ENCODE measurements at places on chromosomes 11 and 22. TPM values are rescaled to one million over a fixed set of nuclear protein-coding genes. Genes with fewer than 3 reads are reported as not detected.

Gene IGSF22
- total RNA-seq: not detected

Gene UQCR10
- total RNA-seq: 144 TPM

GRCh38 chr11:71489311-71490043, 36.5 kb downstream of the NADSYN1 start:
- H3K36me3 ChIP-seq: no peaks in the 10 kb centered on the region
- H3K4me1 ChIP-seq: no peaks in the 10 kb centered on the region
- H3K27ac ChIP-seq: no peak overlapping the region
- no peak for DNase-seq
- H3K27me3 ChIP-seq: no peaks in the 10 kb centered on the region
- no peak overlapping the region for H3K4me3 ChIP-seq

- H3K27me3 ChIP-seq: no peaks in the 10 kb centered on the region
- H3K4me3 ChIP-seq: no peak overlapping the region
- DNase-seq: no peak
- H3K36me3 ChIP-seq: no peaks in the 10 kb centered on the region
- no peak overlapping the region for H3K27ac ChIP-seq
Measured at GRCh38 chr11:110182886-110183285, 89.7 kb downstream of the ZC3H12C start.

- H3K4me3 ChIP-seq: no peak overlapping the region
- peaks cover 26% of the 10 kb centered on the region for H3K4me1 ChIP-seq
- H3K27ac ChIP-seq: no peak overlapping the region
- no peaks in the 10 kb centered on the region for H3K27me3 ChIP-seq
- no peaks in the 10 kb centered on the region for H3K36me3 ChIP-seq
Measured at GRCh38 chr11:8814923-8815240, 96.1 kb upstream of the AKIP1 start.

Gene GLYAT
- total RNA-seq: not detected

Gene ZNF214
- total RNA-seq: 1.7 TPM

Gene PGA4
- total RNA-seq: not detected

- H3K4me3 ChIP-seq: no peak overlapping the region
- H3K36me3 ChIP-seq: no peaks in the 10 kb centered on the region
- no peaks in the 10 kb centered on the region for H3K4me1 ChIP-seq
- no peak overlapping the region for H3K27ac ChIP-seq
- no peak for DNase-seq
Measured at GRCh38 chr11:57124917-57125316, 56.8 kb upstream of the LRRC55 start.

Gene NNMT
- 413 TPM for total RNA-seq

GRCh38 chr11:31813391-31814175, 2.5 kb upstream of the PAX6 start:
- no peak overlapping the region for H3K27ac ChIP-seq
- H3K27me3 ChIP-seq: peaks cover 99% of the 10 kb centered on the region
- peak overlapping the region; percentile 52 for H3K4me3 ChIP-seq

- no peak overlapping the region for H3K27ac ChIP-seq
- no peaks in the 10 kb centered on the region for H3K36me3 ChIP-seq
- H3K27me3 ChIP-seq: no peaks in the 10 kb centered on the region
- no peak overlapping the region for H3K4me3 ChIP-seq
- no peaks in the 10 kb centered on the region for H3K4me1 ChIP-seq
Measured at GRCh38 chr11:69215784-69216415, 60.2 kb downstream of the SMIM38 start.

DNA sequence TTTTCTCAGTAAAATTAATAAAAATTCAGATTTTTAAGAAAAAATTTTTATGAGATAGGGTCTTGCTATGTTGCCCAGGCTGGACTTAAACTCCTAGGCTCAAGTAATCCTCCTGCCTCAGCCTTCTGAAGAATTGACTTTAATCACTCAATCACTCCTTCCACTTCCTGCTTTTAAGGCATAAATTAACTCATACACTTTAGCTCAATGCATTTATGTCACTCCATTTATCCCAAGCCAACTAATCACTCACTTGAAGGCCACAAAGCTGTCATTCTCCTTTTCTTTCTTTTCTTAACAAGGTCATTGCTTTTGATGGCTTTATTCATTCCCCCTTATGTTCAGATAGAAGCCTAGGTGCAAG, 877 bp downstream of the ALG9 start:
- no peaks in the 10 kb centered on the region for H3K4me1 ChIP-seq
- H3K36me3 ChIP-seq: peaks cover 29% of the 10 kb centered on the region
- H3K27ac ChIP-seq: peak overlapping the region; percentile 93
- no peak for DNase-seq
- peak overlapping the region; percentile 100 for H3K4me3 ChIP-seq

Gene TPP1
- total RNA-seq: 151 TPM

DNA sequence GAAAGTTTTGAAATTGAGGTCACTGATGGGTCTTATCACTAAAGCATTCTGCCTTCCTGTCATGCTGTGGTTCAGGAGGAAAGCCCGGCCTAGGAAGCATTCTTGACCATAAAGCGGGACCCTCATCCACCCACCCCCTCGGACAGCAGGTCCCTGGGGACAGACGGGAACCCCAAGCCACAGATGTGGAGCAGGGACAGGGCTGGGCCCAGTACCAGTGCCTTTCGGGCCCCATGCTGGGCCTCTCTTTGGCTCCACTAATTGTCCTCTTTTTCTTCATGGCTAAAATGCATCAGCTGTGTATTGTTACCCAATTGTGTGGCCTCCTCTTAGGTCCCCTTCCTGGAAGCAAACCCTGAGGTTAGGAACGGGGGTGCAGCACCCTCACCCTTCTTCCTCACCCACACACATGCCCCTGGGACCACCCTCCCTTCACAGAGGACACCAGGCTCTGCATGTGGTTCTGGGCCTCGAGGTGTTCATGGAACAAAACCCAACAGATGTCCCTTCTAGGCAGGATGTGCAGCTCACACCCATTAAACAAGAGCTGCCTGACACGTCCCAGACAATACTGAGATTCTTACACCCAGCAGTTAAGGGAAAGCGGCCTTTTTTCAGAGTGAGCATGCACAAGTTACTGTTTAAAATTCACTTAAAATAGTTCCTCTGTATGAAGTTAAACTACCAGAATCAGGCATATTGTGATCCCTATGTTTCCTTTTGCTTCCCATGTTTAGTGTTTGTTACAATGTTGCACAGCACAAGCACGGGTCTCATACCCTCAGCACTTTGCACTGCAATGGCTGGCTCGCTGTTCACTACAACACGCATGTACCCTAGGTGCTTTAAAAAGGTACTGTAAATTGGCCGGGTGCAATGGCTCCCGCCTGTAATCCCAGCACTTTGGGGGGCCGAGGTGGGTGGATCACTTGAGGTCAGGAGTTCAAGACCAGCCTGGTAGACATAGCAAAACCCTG, 807.6 kb downstream of the BRD1 start:
- no peak for DNase-seq
- H3K27ac ChIP-seq: no peak overlapping the region
- no peaks in the 10 kb centered on the region for H3K27me3 ChIP-seq
- no peaks in the 10 kb centered on the region for H3K4me1 ChIP-seq
- no peak overlapping the region for H3K4me3 ChIP-seq

GRCh38 chr11:10414659-10415058, 40.4 kb upstream of the AMPD3 start:
- H3K4me3 ChIP-seq: no peak overlapping the region
- H3K27me3 ChIP-seq: no peaks in the 10 kb centered on the region
- no peaks in the 10 kb centered on the region for H3K4me1 ChIP-seq
- peak overlapping the region; percentile 46 for H3K27ac ChIP-seq
- no peak for DNase-seq
- no peaks in the 10 kb centered on the region for H3K36me3 ChIP-seq

DNA sequence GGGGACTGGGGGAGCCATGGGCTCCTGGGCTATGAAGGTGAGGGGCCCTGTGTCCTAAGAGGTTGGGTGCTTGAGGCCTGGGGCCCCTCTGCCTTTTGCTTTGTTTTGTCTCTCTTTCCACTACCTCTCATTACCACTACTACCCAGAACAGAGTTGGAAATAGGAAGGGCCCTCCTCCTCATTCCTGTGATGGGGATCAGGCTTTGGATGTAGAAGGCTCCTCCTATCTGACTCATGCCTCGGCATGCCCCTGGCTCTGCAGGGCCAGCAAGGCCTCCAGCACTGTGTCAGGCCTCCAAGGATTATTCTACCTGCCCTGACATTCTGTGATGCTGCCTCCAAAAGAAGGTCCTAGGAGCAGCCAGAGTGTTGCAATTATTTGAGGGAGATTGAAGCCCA, 766 bp downstream of the IZUMO1R start:
- no peaks in the 10 kb centered on the region for H3K4me1 ChIP-seq
- H3K27me3 ChIP-seq: no peaks in the 10 kb centered on the region
- H3K36me3 ChIP-seq: no peaks in the 10 kb centered on the region
- H3K4me3 ChIP-seq: no peak overlapping the region

DNA sequence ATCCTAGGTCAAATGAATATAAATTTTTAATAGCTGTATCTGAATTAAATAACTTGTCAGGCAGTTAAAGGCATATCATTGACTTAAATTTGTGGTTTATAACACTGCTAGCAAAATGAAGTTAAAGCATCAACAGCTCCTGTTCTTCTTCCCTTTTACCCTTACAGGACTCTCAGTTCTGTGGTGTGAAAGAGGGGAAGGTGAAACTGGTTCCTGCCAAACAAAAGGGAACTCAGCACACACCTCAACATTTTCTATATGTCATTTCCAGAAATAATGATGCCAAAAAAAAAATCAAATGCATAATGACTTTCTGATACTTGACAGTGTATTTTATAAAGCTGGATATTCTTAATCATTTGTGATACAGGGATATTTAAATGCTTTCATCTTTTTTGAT, 21.2 kb downstream of the ARL14EP start:
- no peak overlapping the region for H3K4me3 ChIP-seq
- no peak overlapping the region for H3K27ac ChIP-seq
- DNase-seq: no peak

GRCh38 chr11:32939046-32939445, 46.4 kb downstream of the QSER1 start:
- no peak overlapping the region for H3K27ac ChIP-seq
- no peaks in the 10 kb centered on the region for H3K4me1 ChIP-seq
- H3K36me3 ChIP-seq: no peaks in the 10 kb centered on the region
- DNase-seq: no peak
- no peaks in the 10 kb centered on the region for H3K27me3 ChIP-seq
- no peak overlapping the region for H3K4me3 ChIP-seq

GRCh38 chr22:37484480-37485394, 1.4 kb downstream of the MFNG start:
- no peaks in the 10 kb centered on the region for H3K4me1 ChIP-seq
- peak overlapping the region; percentile 53 for H3K4me3 ChIP-seq
- peak; percentile 97 for DNase-seq
- peak overlapping the region; percentile 75 for H3K27ac ChIP-seq

Gene CHRM1
- total RNA-seq: not detected

DNA sequence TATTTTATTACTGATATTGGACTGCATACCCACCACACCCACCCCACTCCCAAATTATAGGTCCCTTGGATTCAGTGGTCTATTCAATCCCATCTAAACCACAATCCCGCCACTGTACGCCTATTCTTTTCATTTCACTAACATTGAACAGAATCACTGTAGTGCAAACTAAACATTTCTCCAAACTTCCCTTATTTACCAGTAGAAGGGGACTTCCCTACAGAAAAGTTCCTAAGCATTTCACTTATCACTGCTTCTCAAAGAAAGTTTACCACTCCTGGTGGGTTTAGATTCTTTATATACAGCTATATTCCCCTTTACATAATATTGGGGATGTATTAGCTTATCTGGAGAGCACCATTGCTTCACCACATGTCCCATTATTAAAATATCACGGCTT, 29.3 kb downstream of the OR8B12 start:
- H3K36me3 ChIP-seq: no peaks in the 10 kb centered on the region
- H3K4me1 ChIP-seq: no peaks in the 10 kb centered on the region
- H3K4me3 ChIP-seq: no peak overlapping the region
- no peaks in the 10 kb centered on the region for H3K27me3 ChIP-seq

Gene OR5B21
- not detected for total RNA-seq

GRCh38 chr11:73475549-73476095, 99.4 kb downstream of the RELT start:
- no peaks in the 10 kb centered on the region for H3K4me1 ChIP-seq
- no peak overlapping the region for H3K27ac ChIP-seq
- no peak overlapping the region for H3K4me3 ChIP-seq
- no peak for DNase-seq
- no peaks in the 10 kb centered on the region for H3K27me3 ChIP-seq

Gene RRP8
- 11.4 TPM for total RNA-seq

DNA sequence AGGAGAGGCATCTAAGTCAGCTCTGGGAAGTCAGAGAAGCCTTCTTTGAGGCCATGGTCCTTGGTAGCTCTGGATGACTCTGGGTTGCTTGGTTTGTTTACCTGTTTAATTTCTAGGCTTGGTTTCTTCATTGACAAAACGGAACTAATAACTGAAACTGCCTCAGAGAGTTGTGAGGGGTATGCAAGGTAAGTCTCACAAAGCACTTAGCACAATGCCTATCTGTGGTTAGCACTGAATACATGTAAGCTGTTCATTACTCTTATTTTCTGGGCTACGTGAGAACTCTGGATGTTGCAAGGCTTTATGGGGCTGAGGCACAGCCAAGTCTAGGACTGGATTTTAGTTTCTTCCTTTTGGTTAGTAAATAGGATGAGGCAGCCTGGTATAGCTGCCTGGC, 225.8 kb upstream of the NCAM1 start:
- H3K27me3 ChIP-seq: no peaks in the 10 kb centered on the region
- no peaks in the 10 kb centered on the region for H3K4me1 ChIP-seq
- H3K4me3 ChIP-seq: no peak overlapping the region
- H3K27ac ChIP-seq: no peak overlapping the region
- DNase-seq: no peak
- H3K36me3 ChIP-seq: no peaks in the 10 kb centered on the region

DNA sequence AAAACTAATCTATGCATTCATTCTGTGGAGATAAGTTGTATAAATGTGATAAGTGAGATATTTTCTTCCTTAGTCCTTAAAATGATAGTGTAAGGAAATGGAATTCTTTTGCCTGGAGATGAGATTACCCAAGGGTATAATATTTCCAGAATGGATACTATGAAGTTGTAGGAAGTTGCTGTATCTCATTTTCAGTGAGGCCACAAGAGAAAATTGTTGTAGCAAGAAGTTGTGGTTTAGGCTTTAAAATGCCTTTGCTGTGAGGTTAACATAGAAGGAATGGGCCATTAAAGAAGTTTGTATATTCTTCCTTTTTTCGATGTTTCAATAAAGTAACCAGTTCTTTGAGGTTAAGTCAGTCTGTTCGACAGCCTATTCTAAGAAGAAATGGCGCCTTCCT, 50.7 kb upstream of the LIN7C start:
- no peaks in the 10 kb centered on the region for H3K4me1 ChIP-seq
- no peaks in the 10 kb centered on the region for H3K27me3 ChIP-seq
- H3K27ac ChIP-seq: no peak overlapping the region
- no peak for DNase-seq
- no peaks in the 10 kb centered on the region for H3K36me3 ChIP-seq

Gene OR8G5
- total RNA-seq: not detected

- H3K36me3 ChIP-seq: peaks cover 35% of the 10 kb centered on the region
- peaks cover 15% of the 10 kb centered on the region for H3K4me1 ChIP-seq
- peak overlapping the region; percentile 21 for H3K27ac ChIP-seq
- no peaks in the 10 kb centered on the region for H3K27me3 ChIP-seq
- no peak for DNase-seq
Measured at GRCh38 chr11:105032495-105032894, 2.4 kb downstream of the CASP1 start.

Data from Peyer's patch (tissue), 4 donors.